Activated naive CD4-positive, alpha-beta T cell treated with anti-CD3 and anti-CD28 coated beads, Interleukin-2, amount 10 ng/mL, durations not matched to agents 7 days and 5 days (primary cell): ENCODE measurements at places on chromosomes 7 and 10.

DNA sequence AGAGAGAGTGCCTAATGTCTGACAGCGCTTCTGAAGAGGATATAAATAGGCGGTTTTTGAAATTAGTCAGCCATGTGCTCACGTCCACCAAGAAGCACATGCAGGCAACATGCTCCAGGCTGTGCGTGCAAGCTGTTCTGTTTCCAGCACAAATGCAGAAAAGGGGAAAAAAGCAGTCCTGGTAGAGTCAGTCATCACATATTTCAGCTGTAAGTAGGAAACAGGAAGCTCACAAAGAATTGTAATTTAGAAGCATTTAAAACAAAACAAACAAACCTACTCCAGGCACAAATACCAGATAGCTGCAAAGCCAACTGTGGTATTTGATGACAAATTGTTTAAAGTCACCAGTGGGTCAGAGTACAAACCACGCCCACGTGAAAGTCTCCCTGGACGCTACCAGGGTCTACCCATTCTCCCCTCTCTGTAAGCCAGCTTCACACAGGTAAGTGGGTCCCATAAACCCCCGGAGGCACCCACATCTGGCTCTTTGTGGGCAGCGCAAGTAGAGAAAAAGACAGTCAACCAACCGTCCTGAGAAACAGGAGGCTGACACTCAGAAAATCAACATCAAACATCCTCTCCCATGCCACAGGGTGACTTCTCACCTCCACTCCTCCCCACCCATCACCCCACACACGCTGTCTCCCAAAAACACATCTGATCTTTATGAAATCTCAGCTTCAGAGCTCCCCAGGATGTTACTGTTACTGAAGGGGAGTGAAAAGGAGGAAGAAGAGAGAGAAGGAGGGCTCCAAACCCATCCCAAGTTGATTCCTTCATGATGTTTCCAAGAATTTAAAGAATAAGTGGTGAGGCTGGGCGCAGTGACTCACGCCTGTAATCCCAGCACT lies 186.4 kb downstream of the FAM107B start:
- H3K36me3 ChIP-seq, result peaks cover 58% of the 10 kb centered on the region
- peak overlapping the region; percentile 99 for H3K27ac ChIP-seq
- peak overlapping the region; percentile 67 for H3K4me3 ChIP-seq
- H3K4me1 ChIP-seq, result peaks cover 93% of the 10 kb centered on the region
- peak; percentile 63 for DNase-seq
- H3K27me3 ChIP-seq, result no peaks in the 10 kb centered on the region

DNA sequence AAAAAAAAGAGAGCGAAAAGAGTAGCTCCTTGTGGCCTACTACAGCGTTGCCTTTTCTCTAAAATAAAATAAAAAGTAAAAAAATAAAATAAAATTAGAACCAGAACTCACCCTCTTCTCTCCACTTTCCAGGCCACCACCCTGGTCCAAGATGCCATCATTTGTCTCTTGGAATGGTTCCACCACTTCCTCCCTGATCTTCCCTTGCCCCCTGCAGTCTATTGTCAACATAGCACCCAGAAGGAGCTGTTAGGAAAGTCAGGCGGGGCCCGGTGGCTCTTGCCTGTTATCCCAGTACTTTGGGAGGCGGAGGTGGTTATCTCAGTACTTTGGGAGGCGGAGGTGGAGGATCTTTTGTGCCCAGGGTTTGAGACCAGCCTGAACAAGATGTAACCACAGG lies 7.6 kb upstream of the GRID2IP start:
- H3K36me3 ChIP-seq, result no peaks in the 10 kb centered on the region
- DNase-seq, result peak; percentile 47
- H3K27ac ChIP-seq, result no peak overlapping the region
- no peaks in the 10 kb centered on the region for H3K27me3 ChIP-seq
- no peak overlapping the region for H3K4me3 ChIP-seq

DNA sequence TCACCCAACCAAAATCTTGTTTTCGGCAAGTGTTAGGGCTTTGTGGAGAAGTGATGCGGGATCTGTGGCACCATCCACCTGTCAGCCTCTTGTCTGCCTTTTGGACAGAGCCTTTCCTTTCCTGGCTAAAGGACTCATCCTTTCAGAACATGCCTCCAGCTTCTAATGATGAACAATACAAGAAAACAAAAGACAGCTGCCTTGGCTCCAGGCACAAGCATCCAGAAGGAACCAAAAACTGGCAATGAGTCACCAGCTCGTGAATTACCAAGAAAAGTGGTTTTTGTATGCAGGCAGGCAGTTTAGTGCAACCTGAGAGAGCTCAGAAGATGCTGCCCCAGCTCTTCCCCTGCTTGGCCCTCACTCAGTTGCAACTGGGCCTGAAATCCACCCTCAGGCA lies 84.6 kb upstream of the NAMPT start:
- no peaks in the 10 kb centered on the region for H3K27me3 ChIP-seq
- no peak overlapping the region for H3K27ac ChIP-seq
- H3K4me1 ChIP-seq, result no peaks in the 10 kb centered on the region
- H3K36me3 ChIP-seq, result no peaks in the 10 kb centered on the region
- no peak for DNase-seq

DNA sequence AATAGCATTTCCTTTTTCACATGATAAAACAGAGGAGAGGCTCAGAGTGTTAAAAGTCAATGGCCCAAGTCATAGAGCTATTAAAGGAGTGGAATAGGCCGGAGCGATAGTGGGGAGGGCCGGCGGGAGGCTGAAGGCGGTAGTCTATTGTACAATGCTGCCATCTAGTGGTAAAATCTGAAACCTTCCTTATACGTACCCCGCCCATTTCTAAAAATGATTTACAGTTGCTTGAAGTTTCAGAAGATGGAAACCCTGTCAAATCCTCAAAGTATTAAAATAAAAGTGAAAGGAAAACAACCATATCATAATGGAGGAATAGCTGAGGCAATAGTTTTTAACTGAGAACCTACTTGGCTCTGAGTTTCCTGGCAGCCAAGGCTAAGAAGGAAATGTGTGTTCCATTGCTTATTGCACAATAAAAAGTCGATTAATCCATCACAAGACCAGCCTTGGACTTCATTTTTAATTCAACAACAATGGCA lies 209.1 kb downstream of the CCSER2 start:
- H3K4me3 ChIP-seq, result no peak overlapping the region
- peaks cover 39% of the 10 kb centered on the region for H3K27me3 ChIP-seq
- H3K4me1 ChIP-seq, result peaks cover 16% of the 10 kb centered on the region
- DNase-seq, result peak; percentile 32
- no peaks in the 10 kb centered on the region for H3K36me3 ChIP-seq

GRCh38 chr10:101817337-101818118 lies 716 bp downstream of the OGA start:
- peak overlapping the region; percentile 96 for H3K27ac ChIP-seq
- peaks cover 46% of the 10 kb centered on the region for H3K4me1 ChIP-seq
- H3K27me3 ChIP-seq, result peaks cover 4% of the 10 kb centered on the region

GRCh38 chr7:134886353-134887057 lies 99.8 kb upstream of the AGBL3 start:
- DNase-seq, result no peak
- no peak overlapping the region for H3K4me3 ChIP-seq
- H3K27ac ChIP-seq, result peak overlapping the region; percentile 35
- H3K36me3 ChIP-seq, result no peaks in the 10 kb centered on the region
- peaks cover 4% of the 10 kb centered on the region for H3K27me3 ChIP-seq

DNA sequence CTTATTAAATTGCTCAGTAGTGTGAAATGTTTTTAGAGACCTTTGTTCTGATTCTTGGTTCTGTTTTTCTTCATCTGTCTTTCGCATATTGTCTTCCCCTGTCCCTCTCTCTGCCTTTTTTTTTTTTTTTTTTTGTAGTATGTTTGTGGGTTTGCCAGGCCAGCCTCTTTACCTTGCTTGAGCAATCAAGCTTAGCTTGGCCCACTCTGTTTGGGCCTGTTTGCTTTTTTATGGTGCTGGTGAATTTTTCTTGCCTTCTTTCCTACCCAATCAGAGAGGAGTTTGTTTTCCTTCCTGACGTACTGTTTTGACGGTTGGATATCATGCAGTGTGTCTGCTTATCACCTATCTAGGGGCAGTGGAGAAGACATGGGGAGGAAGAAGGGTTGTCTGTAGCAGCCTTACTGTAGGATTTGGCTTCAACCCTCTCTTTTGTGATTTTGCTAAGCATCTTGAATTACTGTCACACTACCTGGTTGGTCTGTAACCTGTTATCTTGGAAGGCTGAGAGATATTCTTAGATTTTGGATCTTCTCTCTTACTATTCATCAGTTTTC lies 64.0 kb downstream of the BBS9 start:
- H3K4me1 ChIP-seq, result peaks cover 15% of the 10 kb centered on the region
- no peaks in the 10 kb centered on the region for H3K27me3 ChIP-seq
- no peak for DNase-seq
- no peak overlapping the region for H3K27ac ChIP-seq
- no peaks in the 10 kb centered on the region for H3K36me3 ChIP-seq
- no peak overlapping the region for H3K4me3 ChIP-seq

- no peaks in the 10 kb centered on the region for H3K4me1 ChIP-seq
- no peak overlapping the region for H3K27ac ChIP-seq
- H3K27me3 ChIP-seq, result peaks cover 87% of the 10 kb centered on the region
- no peak for DNase-seq
- no peaks in the 10 kb centered on the region for H3K36me3 ChIP-seq
Measured at GRCh38 chr10:100812978-100813377, 67.6 kb downstream of the PAX2 start.

DNA sequence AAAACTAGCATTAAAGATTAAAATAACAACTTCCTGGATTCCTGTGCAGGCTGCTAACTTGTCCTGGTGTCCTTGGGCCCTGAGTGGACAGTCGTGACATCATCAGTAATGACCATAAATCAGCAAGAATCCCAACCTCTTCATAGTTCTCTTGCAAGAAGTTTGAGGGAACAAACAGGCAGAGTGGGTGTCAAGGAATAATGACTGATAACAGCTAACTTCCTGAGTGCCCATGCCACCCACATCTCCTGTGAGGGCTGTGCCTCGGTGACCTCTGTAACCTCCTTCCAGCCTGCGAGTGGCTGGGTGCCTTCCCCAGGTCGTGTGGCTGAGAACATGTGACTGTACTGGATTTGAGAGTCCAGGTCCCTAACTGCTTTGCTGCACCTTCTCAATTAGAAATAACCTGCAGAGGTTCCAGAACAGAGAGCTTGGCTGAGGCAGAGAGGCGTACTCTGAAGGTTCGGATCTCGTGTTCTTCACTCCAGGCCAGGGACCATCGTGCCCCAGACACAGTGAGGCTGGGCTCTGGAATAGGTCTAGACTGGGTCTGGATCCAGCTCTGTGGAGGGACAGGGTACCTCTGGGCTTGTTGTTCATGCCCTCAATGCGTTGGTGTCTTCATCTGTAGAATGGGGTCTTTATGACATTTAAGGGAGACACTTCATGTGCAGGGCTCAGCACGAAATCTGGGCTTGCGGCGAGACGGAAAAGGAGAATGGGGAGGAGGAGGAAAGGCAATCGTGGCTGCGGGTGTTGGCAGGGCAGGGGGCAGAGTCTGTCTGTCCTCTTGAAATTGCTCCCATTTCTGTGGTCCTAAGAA lies 313.1 kb upstream of the ZNF32 start:
- no peak overlapping the region for H3K27ac ChIP-seq
- H3K36me3 ChIP-seq, result no peaks in the 10 kb centered on the region
- peaks cover 44% of the 10 kb centered on the region for H3K27me3 ChIP-seq
- peaks cover 7% of the 10 kb centered on the region for H3K4me1 ChIP-seq

GRCh38 chr10:132699411-132700155 lies 86.4 kb downstream of the NKX6-2 start:
- H3K4me1 ChIP-seq, result peaks cover 25% of the 10 kb centered on the region
- no peak overlapping the region for H3K4me3 ChIP-seq
- no peaks in the 10 kb centered on the region for H3K27me3 ChIP-seq
- DNase-seq, result no peak
- H3K27ac ChIP-seq, result no peak overlapping the region

DNA sequence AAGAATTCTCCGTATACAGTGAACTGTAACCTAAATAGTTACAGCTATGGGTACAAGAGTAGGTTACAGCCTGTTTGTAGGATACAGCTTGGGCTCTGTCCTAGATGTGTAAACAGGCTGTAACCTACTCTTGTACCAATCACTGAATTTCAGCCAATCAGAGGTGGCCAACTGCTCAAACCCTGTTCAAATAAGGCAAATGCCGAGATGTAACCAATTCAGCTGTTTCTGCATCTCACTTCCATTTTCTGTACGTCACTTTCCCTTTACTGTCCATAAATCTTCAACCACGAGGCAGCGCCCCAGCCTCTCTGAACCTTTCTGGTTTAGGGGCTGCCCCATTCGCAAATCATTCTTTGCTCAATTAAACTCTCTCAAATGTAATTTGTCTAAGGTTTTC lies 8.3 kb upstream of the MMP21 start:
- peaks cover 18% of the 10 kb centered on the region for H3K4me1 ChIP-seq
- H3K27me3 ChIP-seq, result no peaks in the 10 kb centered on the region
- peaks cover 5% of the 10 kb centered on the region for H3K36me3 ChIP-seq

GRCh38 chr7:77326131-77326530 lies 90.0 kb downstream of the GSAP start:
- peaks cover 45% of the 10 kb centered on the region for H3K4me1 ChIP-seq
- no peak overlapping the region for H3K27ac ChIP-seq
- DNase-seq, result no peak

DNA sequence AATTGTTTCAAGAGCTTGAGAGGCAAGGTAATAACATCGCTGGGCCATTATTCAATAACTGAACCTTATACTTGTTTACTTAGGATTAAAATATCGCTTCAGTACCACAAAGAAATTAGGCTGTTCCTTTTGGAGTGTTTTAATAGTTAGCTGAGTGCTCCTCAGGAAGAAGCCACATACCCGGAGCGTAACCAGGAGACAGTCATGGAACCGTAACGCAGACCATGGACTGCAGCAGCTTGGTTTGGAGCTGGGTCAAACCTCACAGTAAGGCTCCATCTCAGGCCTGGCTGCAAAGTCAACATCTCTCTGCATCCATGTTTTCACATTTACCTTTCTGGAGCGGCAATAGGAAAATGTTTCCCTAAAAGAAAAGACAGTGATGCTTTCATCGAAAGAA lies 599.0 kb downstream of the TNS3 start:
- no peak for DNase-seq
- H3K4me3 ChIP-seq, result no peak overlapping the region
- no peaks in the 10 kb centered on the region for H3K36me3 ChIP-seq
- H3K27me3 ChIP-seq, result no peaks in the 10 kb centered on the region
- no peaks in the 10 kb centered on the region for H3K4me1 ChIP-seq

GRCh38 chr10:73888514-73888913 lies 14.2 kb upstream of the CAMK2G start:
- H3K4me1 ChIP-seq, result peaks cover 2% of the 10 kb centered on the region
- peaks cover 28% of the 10 kb centered on the region for H3K27me3 ChIP-seq
- DNase-seq, result no peak
- no peaks in the 10 kb centered on the region for H3K36me3 ChIP-seq
- no peak overlapping the region for H3K4me3 ChIP-seq

- H3K27ac ChIP-seq, result no peak overlapping the region
- H3K27me3 ChIP-seq, result peaks cover 28% of the 10 kb centered on the region
- DNase-seq, result no peak
Measured at GRCh38 chr7:50838675-50839377, 56.1 kb upstream of the GRB10 start.

GRCh38 chr10:73113551-73113950 lies 3.3 kb downstream of the NUDT13 start:
- no peak overlapping the region for H3K4me3 ChIP-seq
- peaks cover 21% of the 10 kb centered on the region for H3K36me3 ChIP-seq
- no peaks in the 10 kb centered on the region for H3K27me3 ChIP-seq
- no peak for DNase-seq
- peaks cover 18% of the 10 kb centered on the region for H3K4me1 ChIP-seq

GRCh38 chr7:136312592-136312991 lies 335.4 kb upstream of the MTPN start:
- no peaks in the 10 kb centered on the region for H3K36me3 ChIP-seq
- no peak overlapping the region for H3K4me3 ChIP-seq
- no peaks in the 10 kb centered on the region for H3K27me3 ChIP-seq
- no peak for DNase-seq

GRCh38 chr7:100087055-100087750 lies 1.6 kb upstream of the COPS6 start:
- H3K4me3 ChIP-seq, result peak overlapping the region; percentile 27
- DNase-seq, result no peak
- no peak overlapping the region for H3K27ac ChIP-seq
- peaks cover 40% of the 10 kb centered on the region for H3K4me1 ChIP-seq
- peaks cover 26% of the 10 kb centered on the region for H3K36me3 ChIP-seq
- H3K27me3 ChIP-seq, result peaks cover 29% of the 10 kb centered on the region
